ENCODE measurements at places on chromosomes 3 and 15.
A peak's percentile ranks its signal among the peaks of the same experiment; 100 is the strongest.

DNA sequence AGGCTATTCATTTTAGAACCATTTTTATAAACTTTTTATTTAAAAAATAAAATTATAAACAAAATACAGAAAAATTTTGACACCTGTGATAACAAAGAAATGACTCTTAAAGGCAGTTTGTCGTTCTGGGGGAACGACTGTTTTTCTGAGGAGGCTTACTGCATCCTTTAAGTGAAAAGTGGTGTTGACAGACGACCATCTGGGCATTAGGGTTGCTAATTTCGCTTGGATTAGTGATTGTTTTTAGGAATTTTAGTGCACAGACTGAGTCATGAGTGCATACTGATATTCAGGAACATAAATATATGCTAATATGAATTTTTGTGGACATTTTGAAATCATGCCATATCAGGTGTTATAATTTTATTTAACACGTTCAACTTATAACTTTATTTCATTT is 28.5 kb downstream of the OSTN start:
- no peak for DNase-seq

DNA sequence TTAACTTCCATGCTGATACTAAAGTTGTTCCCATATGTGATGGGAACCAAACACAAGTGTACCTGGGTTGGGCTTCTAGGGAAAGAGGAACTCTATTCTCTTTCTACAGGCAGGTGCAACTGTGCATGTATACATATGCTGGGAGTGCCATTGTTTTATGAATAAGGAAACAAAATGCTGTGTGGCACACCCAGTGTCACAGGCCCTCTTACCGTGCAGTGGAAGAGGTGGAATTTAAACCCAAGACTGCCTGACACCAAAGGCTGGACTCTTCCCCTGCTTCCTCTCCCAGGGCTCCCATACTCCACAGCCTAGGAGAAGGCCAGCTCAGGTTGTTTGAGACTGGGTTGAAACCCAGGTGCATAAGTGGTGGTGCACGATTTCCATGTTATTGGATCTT is 1.9 kb upstream of the FETUB start:
- no peak for DNase-seq

- DNase-seq: no peak
Measured at GRCh38 chr3:52568069-52568468, 31.7 kb downstream of the UQCC5 start.

GRCh38 chr3:174206607-174207192 is 652.4 kb upstream of the NAALADL2 start:
- peak; percentile 40 for DNase-seq

- no peak for DNase-seq
Measured at GRCh38 chr3:84825817-84826216, 133.0 kb upstream of the CADM2 start.

DNA sequence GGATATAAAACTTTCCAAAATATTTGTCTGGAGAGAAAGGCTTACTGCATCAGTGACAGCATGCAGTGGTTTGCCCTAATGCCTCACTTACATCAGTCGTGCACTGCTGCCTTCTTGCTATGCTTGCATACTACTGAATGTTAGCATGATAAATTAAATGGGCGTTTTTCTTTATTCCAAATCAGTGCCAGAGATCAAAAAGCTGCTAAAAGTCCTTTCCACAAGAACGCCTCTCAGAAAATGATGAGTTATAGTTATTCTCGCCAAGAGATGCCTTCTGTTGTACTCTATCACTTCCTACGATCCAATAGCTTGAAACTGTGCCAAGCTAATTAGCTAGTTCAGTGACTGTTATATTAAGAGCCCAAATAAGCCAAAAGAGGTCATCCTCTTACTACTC is 345.8 kb upstream of the ROBO2 start:
- DNase-seq: no peak

DNA sequence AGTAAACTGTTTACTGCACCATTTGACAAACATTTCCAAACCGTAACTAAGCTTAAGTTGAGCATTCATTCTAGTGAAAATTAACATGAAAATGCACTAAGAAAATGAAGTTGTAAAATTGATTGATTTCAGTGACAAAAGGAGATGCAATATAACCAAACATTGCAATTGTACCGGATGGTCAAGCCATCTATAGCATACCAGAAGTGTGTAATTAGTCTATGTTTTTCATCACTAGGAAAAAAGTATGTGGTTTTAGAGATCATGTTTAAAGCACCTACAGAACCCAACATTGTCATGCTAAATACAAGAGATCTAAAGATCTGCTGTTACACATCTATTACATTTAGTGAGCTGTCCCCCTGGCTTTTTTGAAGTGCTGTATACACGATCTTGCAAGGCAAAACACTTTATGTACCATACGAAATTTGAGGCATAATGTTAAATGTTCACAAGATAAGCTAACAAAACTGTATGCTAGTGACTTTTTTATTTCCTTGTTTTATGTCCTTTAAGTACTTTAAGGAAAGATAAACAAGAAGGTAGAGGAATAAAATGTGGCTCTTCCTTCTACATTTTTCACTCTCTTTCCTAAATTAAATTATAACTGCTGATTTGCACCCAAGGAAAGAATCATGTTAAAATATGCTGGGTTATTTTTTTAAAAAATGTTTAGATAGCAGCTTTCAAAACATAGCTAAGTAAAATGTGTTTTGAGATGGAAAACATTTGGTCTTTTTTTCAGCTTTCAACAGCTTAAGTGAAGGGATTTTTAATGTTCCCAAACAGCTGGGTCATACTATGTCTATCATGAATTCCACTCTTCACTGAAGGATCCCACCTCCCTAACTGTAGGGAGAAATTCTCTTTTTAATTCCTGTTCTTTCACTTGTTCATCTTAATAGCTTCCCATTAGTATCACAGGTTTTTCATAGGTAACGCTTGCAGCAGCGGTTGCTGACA is 498.0 kb downstream of the MECOM start:
- DNase-seq: no peak

DNA sequence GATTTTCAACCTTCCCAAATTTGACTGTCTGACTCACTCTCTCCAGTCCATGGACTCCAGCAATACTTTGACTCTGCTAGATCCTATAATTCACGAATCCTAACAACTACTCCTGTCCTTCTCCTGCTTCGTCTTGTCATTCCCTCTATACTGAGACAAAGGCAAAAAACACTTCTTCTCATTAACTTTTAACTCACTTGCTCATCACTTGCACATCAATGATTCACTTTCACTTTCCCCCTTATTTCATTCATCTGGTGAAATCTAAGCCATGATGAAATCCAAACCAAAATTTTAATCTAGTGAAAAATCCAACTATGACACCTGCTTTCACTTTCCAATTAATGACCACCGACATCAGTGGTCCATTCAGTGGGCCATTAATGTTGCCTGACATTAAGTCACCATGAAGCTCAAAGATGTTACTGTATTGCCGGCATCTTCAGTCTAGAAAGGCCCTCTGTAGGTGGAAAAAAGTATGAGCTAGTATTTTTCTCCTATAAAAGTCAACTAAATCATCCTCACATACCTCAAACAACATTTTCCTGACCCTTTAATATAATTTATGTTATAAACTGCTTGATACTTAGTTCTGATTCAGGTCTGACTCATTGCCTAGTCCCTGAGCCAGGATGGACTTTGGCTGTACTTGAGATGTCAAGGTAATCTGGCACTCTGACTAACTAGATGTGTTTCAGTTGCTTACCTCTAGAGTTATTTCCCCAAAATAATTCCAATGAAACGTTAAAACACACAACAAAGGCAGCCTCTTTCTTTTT is 158.6 kb downstream of the CNTN6 start:
- no peak for DNase-seq

GRCh38 chr3:22115581-22115980 is 364.6 kb upstream of the ZNF385D start:
- no peak for DNase-seq

GRCh38 chr3:3636815-3637214 is 162.4 kb upstream of the LRRN1 start:
- peak; percentile 62 for DNase-seq

DNA sequence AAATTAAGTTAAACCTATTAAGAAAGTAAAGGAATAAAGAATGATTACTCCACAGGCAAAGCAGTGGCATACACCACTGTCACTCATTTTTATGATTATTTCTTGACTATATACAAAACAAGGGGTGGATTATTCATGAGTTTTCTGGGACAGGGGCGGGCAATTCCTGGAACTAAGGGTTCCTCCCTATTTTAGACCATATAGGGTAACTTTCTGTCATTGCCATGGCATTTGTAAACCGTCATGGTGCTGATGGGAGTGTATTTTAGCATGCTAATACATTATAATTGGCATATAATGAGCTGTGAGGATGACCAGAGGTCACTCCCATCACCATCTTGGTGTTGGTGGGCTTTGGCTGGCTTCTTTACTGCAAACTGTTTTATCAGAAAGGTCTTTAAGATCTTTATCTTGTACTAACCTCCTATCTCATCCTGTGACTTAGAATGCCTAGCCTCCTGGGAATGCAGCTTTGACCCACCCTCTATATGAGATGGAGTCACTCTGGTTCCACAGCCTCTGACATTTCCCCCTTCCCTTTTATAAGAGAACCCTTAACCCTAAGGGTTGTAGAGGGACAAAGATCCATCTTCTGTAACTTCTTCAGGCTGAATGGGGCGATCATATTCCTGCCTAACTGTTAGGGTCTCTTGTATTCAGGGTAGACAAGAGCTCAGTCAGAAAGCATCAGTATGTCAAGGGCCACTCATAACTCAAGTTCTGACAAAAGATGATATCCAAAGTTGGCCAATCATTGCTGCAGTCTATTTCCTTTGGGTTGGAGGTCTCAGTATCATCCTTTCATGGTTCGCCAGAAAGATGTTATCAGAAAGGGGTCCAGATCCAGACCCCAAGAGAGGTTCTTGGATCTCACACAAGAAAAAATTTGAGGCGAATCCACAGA is 79.5 kb upstream of the LIPC start:
- DNase-seq: no peak

DNA sequence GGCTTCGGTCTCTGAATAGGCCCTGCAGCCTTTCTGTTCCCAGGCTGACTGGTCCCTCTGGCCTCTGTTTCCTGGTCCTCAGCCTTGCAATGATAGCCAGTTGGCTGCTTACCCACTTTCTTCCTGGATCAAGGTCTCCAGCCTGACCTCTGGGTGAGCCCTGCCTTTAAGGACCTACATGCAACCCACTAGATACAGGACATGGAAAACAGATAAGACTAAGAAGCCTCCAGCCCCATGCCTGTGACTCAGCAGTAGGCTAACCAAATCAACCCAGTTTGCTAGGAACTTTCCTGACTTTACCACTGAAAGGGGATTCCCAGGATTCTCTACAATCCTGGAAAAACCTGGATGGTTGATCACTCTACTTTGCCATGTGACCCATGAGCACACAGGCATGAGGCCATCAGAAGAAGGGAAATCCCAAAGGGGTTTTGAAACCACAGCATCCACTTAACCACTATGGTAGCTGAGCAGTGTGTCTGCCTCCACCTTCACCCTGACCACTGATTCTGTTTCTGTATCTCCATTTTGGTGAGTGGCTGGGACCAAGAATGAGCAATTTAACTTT is 188.1 kb downstream of the CHST2 start:
- DNase-seq: peak; percentile 96

GRCh38 chr3:37745076-37745475 is 116.6 kb upstream of the CTDSPL start:
- no peak for DNase-seq

DNA sequence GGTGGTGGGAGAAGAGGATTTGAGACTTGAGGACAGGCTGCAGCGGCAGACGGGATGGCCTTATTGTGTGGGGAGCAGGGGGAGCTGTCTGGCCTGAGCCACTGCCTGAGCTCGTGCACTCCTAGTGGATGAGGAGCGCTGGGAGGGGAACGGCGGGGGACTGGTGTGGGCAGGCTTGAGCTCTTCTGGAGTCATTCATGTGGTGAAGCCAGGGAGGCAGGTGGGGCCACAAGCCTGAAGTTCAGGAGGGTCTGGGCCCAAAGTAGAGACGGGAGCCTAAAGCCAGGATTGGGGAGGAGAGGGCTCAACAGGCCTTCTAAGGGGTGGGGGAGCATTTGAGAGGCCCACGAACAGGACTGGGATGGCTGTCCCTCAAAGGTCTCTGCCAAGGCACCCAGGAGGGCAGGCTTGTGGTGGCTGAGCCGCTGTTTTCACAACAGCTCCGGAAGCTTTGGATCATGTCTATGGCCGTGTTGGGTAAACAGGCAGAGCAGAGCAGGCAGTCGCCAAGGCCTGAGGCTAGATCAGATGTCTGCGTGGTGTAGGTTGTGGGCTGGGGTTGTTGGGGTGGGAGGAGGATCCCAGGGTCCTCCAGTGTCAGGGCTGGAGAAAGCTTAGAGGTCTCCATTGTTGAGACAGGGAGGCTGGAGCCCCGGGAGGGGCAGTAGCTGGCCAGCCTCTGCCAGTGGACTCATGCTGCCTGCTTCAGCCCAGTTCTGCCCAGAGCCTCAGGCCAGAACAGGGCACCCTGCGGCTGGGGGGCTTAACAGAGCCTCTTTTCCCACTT is 8.2 kb downstream of the PRKCD start:
- no peak for DNase-seq

DNA sequence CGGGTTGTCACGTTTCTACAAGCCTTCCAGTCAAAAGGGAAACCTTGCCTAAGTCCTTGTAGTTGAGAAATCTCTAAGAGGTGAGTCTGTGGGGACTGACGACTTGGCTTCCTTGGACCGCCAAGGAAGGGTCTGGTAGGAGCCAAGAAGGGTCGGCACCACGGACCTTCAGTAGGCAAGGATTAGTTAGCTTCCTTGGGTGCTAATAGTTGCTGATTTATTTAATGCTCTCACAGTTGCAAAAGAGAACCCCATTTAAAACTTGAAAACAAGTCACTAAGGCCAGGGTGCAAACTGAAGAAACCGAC is 361 bp upstream of the LCMT2 start:
- no peak for DNase-seq

DNA sequence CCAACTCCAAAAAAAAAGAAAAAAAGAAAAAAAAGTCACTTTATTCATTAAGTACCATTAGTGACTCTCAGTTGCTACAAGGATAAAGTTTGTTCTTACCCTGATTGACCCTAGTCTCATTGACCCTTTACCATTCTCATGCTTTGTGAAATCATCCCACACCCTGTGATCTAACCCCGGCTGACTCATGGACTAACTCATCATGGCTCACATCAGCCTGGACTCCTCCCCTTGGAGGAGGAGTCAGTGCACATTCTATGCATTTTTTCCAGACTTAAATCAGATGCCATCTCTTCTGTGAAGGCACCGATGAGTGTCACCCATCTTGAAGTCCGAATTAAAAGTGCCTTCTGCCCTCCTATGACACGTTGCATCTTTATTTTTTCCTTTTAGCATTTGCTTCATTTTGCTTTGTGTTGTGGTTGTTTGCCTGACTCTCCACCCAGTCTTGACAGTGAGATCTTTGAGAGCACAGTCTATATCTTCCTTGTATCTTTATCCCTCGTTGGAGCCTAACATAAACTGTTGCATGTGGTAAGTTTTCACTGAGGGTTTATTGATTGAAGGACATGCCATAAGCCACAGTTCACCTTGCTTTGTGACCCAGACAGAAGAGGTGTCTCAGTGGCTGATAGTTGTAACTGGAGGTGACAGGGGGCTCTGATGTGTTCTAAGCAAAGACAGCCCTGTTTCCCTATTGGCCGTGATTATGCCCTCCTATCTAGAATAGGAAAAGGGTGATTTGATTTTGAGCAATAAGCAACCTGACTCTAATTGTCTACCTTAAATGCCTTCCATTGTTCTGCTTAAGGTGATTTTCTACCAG is 72.1 kb downstream of the IL1RAP start:
- DNase-seq: peak; percentile 87
